Activated CD4-positive, alpha-beta memory T cell treated with anti-CD3 and anti-CD28 coated beads for 36 hours (primary cell): ENCODE measurements at places on chromosomes 3 and 15.

DNA sequence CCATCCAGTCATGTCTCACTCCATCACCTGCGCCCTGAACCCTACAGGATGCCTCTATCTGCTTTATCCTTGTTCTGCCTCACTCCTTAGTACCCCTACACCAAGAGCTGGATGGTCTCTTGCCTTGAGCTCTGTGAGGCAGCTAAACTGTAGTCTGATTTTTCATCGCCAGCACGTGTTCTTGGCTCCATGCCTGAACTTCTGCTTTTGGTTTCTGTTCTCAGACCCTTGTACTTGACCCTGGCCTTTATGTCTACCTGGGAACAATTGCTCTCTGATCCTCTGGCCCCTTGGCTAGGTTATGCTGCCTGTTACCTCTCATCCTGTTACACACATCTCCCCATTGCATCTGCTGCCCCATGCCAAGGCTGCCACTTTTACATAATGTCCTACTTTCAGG is 318.0 kb upstream of the LMCD1 start:
- H3K27ac ChIP-seq, result no peak overlapping the region
- H3K4me3 ChIP-seq, result no peak overlapping the region
- H3K4me1 ChIP-seq, result no peaks in the 10 kb centered on the region

DNA sequence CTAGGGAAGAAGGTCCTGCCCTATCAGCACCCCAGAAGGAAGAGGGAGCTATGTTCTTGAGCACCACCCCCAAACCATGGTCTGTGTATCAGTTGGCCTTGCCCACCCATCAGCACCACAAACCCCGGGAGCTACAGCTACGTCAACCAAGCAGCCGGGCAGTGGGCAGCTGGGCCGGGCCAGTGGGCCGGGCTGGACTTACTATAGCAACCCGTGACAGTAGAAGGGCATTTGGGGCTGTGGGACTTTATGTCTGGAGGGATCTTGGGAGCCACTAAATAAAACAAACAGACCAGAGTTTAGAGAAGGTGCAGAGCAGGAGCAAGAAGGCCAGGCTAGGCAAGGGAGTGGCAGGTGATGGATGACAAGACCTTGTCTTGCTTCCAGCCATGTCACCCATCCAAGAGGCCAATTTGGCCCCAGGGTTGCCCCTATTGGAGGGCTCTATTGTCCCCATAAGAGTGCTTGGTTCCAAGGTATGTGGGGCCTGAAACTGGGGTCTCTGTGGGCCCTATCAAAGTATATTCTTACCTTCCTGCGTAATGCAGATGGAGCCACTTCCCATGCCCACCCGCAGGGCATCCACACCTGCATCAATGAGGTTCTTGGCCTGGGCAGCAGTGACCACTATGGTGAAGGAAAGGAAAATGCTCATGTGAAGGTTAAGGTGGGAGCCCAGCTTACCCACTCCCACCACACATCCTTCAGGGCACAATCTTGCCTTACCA is 3.2 kb downstream of the IMPDH2 start:
- DNase-seq, result no peak
- H3K27ac ChIP-seq, result peak overlapping the region; percentile 24
- H3K4me1 ChIP-seq, result peaks cover 54% of the 10 kb centered on the region
- H3K36me3 ChIP-seq, result peaks cover 69% of the 10 kb centered on the region

DNA sequence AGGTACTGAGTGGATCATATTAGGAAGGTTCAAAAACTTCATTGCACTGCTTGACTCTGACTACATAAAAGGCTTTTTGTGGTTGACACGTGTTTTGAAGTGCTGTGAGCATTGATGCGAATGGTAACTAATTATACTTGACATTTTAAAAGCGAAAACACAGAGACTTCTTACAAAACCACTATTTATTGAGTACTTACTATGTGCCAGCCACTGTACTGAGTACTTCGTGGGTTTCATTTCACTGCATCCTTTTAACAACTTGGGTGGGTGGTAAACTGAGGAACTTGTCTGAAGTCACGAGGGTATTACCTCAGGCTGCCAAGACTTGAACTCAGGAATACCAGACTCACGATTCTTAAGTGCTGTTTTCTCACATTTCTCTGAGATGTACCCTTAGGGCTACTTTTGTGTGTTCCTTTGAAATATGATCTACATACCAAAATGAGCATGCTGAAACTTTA is 45.3 kb upstream of the PPP4R2 start:
- no peak for DNase-seq
- peaks cover 12% of the 10 kb centered on the region for H3K4me1 ChIP-seq
- peaks cover 2% of the 10 kb centered on the region for H3K27me3 ChIP-seq
- H3K4me3 ChIP-seq, result no peak overlapping the region
- H3K36me3 ChIP-seq, result no peaks in the 10 kb centered on the region

- no peaks in the 10 kb centered on the region for H3K27me3 ChIP-seq
- H3K4me1 ChIP-seq, result peaks cover 8% of the 10 kb centered on the region
- no peak overlapping the region for H3K27ac ChIP-seq
- DNase-seq, result peak; percentile 46
- H3K4me3 ChIP-seq, result no peak overlapping the region
Observed at GRCh38 chr3:188202358-188203138, 48.6 kb downstream of the LPP start.

- H3K4me3 ChIP-seq, result no peak overlapping the region
- H3K4me1 ChIP-seq, result peaks cover 4% of the 10 kb centered on the region
- H3K27me3 ChIP-seq, result no peaks in the 10 kb centered on the region
- no peak for DNase-seq
- H3K27ac ChIP-seq, result no peak overlapping the region
Observed at GRCh38 chr3:101868534-101869464, 19.5 kb downstream of the NFKBIZ start.

GRCh38 chr3:7382293-7383010 is 521.5 kb downstream of the GRM7 start:
- no peaks in the 10 kb centered on the region for H3K4me1 ChIP-seq
- no peak for DNase-seq

GRCh38 chr3:194935632-194936470 is 250.2 kb downstream of the FAM43A start:
- no peaks in the 10 kb centered on the region for H3K4me1 ChIP-seq
- no peak for DNase-seq
- H3K27ac ChIP-seq, result no peak overlapping the region
- H3K27me3 ChIP-seq, result peaks cover 9% of the 10 kb centered on the region

DNA sequence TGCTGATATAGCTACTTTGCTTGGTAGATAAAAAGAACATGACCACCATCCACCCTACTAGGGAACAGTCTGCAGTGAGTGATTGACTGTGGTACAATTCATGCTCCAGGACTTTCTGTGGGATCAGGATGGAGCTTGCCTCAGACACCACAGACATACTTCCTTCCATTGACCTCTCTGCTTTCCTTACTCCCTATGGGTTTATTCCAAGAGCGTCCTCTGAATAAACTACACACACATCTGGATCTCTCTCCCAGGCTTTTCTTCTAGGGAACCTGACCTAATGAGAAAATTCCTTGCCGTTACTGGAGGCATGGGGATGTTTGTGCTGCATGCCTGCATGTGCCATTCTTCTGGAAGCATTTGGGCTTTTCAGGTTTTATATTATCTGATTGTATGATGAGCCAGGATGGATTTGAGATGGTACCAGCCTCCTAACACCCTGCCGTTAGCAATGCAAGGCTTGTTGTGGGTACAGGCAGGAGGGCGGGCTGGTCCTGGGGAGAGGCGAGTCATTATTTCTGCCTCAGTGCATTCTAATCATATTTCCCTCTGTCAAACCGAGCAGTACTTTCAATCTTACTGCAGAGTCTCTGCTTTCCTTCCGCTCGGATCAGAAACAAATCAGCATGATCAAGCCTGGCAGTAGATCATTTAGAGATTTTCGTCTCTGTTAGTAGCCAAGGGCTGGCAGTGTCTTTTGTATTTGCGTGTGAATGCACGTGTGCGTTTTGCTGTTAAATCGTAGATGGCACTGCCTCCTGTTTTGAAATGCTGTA is 279.2 kb downstream of the PDCD6IP start:
- H3K27ac ChIP-seq, result no peak overlapping the region
- H3K4me1 ChIP-seq, result no peaks in the 10 kb centered on the region
- no peak for DNase-seq
- no peaks in the 10 kb centered on the region for H3K27me3 ChIP-seq

GRCh38 chr3:126375835-126376331 is 18.7 kb upstream of the KLF15 start:
- DNase-seq, result no peak
- H3K36me3 ChIP-seq, result no peaks in the 10 kb centered on the region
- H3K4me3 ChIP-seq, result no peak overlapping the region
- H3K27ac ChIP-seq, result no peak overlapping the region
